Neural crest cell (in vitro differentiated cells): ENCODE measurements at places on chromosomes 7 and 10.

GRCh38 chr7:134962270-134962780 lies 24.0 kb upstream of the AGBL3 start:
- no peak for DNase-seq

DNA sequence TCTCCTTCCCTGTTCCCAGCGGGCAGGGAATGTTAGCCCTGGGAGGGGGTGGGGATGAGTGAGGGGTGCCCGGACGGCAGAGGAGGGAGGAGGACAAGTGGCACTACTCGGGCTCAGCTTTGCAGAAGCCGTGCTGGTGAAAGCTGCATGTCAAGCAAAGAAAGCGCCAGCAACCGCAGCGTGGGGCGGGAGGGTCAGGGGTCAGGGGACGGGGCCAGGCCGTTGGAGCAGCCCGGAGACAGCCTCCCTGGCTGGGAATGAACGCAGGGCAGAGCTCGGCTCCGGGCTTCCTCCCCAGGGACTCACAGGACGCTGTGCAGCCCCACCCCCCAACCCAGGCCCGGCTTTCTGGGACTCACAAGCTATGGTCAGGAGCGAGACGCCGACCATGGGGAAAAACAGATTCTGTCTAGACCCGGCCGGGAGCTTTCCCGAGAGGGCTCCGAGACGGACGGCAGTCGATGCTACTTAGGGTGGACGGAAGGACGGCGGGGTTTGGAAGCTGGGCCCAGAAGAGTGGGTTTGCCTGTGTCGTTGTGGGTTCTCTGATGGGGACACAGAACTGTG lies 113.4 kb downstream of the VIPR2 start:
- DNase-seq: peak; percentile 31

DNA sequence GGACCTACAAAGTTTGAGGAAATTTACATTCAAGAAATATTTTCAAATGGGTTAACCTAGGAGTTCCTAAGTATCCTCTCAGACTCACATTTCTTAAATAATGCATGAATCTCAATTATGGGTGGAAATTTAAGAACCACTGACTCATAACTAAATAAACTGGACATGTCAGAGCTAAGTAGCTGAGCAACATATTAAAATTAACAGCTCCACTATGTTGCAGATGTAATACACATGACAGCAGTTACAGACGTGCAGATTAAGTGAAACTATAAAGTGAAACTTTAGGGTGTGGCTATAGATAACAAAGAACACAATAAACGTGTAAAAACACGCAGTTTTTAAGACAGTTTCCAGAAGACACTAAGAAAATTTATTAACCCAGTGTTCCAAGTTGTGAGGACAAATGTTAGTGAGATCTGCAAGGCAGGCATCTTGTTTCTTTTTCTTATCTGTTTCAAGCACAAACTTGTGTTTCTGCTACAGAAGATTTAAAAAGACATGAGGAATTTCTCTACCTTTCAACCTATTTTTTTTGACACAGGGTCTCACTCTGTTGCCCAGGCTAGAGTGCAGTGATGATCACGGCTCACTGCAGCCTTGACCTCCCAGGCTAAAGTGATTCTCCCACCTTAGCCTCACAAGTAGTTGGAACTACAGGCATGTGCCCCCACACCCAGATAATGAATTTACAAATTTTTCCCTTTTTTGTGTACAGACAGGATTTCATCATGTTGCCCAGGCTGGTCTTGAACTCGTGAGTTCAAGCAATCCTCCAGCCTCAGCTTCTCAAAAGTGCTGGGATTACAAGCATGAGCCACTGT lies 25.3 kb downstream of the DNMBP start:
- DNase-seq: no peak

- DNase-seq: no peak
Observed at GRCh38 chr10:113023017-113023416, 73.0 kb downstream of the TCF7L2 start.

- DNase-seq: no peak
Observed at GRCh38 chr7:40468891-40469864, 334.4 kb downstream of the SUGCT start.

GRCh38 chr7:25619963-25620799 lies 391.9 kb upstream of the NPVF start:
- no peak for DNase-seq

DNA sequence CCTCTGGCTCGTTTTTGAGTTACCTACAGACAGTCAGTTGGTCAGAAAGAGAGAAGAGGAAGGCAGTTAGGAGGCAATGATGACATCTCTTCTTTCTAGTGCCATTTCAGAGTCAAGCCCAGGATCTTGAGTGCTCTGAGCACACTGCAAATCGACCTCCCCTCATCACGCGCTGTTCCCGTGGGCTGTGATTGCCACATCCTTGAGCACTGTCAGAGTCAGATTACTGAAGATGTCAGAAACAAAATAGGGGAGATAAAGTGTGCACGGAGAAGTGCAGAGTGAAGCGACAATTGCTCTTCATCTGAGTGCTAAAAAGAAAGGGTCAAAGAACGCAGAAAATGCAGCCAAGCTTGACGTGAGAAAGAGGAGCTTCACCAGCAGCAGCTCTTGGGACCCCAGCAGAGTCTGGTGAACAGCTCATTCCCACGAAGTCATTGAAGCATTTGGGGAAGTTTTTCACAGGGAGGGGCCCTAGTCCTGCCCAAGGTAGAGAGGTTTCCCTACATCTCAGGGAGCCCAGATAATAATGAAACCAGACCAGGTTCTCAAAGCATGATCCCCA lies 661.7 kb upstream of the AUTS2 start:
- no peak for DNase-seq

- DNase-seq: no peak
Observed at GRCh38 chr7:126778101-126778500, 474.6 kb downstream of the GRM8 start.
